ENCODE measurements at places on chromosomes 6 and 20.

DNA sequence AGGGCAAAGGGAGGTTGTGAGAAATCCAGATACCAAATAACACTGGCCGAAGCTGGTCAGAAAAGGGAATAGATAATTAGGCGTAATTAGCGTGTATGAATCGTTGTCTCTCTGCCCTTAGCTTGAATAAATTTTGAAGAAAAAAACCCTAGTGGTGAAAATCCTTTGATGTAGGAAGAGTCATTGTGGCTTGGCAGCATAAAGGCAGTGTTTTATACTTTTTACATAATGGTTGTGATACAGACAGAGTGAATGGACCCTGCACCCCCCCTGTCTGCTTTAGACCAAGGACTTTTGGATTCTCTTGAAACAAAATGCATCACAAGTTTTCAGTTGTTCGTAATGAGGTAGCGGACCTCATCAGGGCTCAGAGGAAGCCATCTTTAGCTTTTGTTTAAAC lies 126.5 kb downstream of the AFG1L start:
- DNase-seq: no peak

GRCh38 chr20:50710492-50711063 lies 19.2 kb upstream of the RIPOR3 start:
- no peak for DNase-seq

GRCh38 chr6:137095651-137096238 lies 51.0 kb upstream of the IL20RA start:
- peak; percentile 24 for DNase-seq

DNA sequence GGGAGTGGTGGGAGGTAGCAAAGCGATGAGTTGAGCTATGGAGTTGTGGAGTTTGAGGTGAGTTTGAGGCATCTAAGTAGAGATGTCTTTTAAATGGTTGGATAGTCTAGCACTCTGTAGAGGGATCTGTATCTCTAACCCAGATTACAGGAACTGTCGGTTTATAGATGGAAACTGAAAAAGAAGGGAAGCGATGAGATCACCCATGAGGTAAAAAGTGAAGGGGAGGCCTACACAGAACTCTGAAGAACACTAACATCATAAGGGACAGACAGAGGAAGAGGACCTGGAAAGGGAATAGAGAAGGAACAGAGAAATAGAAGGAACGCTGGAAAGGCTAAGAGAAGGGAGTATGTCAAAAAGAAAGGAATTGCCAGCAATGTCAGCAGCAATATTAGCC lies 2.5 kb downstream of the HINT3 start:
- no peak for DNase-seq

DNA sequence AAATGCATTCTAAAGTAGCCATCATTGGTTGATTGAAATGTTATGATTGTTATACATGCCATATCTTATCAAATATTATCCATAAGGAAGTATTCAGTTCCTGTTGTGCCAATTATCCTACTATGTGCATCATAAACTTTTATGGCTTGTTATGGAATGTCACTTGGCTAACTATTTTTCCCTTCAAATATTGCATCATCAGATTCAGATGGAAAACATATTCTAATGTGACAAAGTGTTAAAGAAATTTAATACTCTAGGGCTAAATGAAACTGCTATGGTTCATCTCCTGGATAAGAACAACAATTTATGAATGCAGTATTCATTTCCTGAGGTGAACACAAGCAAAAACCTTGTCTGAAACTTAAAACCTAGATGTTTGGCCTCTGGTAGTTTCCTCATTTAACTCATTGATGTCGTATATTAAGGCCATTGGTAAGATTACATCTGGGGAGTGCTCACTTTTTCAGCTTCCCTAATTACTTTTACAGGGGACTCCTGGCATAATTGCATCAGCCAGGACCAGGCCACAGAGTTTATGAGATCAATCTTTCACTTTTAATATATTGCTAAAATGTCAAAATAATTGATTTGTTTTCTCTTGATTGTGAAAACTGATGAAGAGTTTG lies 134.9 kb upstream of the CEP162 start:
- no peak for DNase-seq

- DNase-seq: no peak
Measured at GRCh38 chr20:63377256-63377941, 16.2 kb upstream of the CHRNA4 start.

- DNase-seq: no peak
Measured at GRCh38 chr20:30488941-30489613, 768.4 kb upstream of the DEFB115 start.

DNA sequence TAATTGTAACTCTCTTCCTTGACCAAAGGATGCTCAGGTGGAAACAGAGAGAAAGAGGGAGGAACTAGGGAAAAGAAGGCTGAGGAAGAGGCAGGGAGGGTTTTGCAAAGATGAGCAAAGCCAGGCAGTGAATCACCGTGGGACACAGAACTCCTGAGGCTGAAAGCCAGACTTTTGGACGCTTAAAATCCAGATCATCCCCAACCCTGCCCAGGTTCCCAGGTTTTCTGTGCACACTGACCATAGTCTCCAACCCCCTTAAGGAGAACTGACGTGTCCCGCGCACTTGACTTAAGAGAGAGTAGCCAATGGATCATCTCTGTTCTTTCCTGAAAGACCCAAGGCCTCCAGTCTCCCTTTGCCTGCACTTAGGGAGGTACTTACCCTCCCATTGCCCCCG lies 75.3 kb downstream of the LRFN2 start:
- no peak for DNase-seq

GRCh38 chr6:124557873-124558272 lies 404.4 kb upstream of the RNF217 start:
- DNase-seq: no peak

- peak; percentile 49 for DNase-seq
Measured at GRCh38 chr6:14831937-14832336, 413.9 kb upstream of the JARID2 start.

- DNase-seq: no peak
Measured at GRCh38 chr20:62489186-62489931, 13.6 kb upstream of the GATA5 start.

DNA sequence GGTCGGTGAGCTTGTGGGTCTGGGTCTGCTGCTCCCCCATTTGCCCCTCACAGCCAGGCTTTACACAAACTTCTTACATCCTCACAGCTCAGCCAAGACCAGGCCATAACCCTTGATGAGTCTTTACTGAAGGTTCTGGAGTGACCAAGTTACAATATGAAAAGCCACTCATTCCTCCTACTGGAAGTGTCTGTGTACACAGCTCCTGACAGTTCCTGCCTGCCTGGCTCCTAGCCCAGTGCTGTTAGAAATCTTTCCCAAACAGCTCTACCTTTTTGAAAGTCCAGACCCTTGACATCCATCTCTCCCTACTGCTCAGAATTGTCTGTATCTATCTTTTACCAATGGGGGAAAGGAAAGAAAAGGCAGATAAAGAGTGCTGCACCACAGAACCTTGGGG lies 106.9 kb downstream of the PAX1 start:
- no peak for DNase-seq

DNA sequence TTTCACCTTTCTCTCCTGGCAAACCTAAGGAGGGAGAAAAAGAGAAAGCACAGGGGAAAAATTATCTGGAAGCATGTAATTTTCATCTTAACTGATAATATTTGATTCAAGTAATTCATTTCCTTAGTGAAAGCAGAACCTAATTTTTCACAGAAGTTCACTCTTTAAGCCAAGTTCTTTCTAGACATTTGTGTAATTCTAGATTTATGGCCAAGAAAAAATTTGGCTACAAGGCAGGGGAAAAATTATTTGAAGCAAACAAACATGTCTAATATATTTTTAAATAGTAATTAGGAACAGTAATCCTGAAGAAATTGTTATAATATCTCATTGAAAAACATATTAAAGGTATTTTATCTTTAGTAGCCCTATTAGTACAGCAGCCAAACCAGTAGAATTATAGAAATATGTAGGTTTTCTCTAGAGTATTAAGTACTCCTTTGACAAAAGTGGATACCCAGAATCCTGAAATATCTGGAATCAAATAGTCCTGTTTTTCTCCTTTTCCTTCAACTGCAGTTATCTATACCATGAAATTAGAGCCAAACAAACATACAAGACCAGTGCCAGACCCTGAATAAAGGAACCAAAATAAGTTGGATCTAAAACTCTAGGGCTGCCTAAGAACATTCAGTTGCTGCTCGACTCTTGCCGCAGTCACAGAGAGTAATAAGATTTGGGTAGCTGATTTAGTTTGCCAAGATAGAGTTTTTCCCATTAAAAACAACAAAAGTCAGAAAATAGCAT lies 116.5 kb downstream of the COL12A1 start:
- no peak for DNase-seq

DNA sequence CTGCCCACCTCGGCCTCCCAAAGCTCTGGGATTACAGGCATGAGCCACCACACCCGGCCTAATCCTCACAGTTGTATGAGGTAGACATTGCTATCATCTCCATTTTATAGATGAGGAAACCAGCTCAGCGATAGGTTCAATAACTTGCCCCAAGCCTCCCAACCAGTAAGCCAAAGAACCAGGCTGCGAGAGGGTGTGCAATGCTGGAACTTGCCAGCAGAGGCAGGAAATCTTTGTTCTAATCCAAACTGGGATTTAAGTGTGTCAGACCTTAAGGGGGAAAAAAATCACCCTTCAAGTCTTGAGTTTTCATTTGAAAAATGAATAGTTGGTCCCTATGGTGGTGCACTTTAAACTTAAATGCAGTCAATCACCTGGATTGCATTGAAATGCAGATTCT lies 20.1 kb upstream of the RNGTT start:
- no peak for DNase-seq

GRCh38 chr6:92684386-92684785 lies 735.0 kb downstream of the EPHA7 start:
- DNase-seq: no peak

Data from midbrain (tissue), 1 donor.